ENCODE measurements at places on chromosomes 4 and X.

DNA sequence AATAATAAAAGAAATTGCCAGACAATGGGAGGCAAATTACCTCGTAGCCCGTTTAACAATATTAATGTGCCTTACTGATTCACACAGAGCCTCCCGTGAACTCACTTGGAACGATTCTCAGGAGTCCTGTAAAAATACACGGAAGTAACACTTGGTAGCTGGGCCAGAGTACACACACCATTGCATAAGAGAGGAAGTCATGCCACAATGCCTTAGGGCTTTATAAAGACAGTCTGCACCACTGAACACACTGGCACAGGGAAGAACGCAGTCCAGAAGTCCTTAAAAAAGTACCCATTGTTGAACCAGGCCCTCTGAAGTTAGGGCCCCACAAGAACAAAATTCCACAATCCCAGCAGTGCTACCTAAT, 15.1 kb downstream of the SLC2A9 start:
- DNase-seq: no peak
- no peaks in the 10 kb centered on the region for H3K36me3 ChIP-seq
- H3K27me3 ChIP-seq: peaks cover 16% of the 10 kb centered on the region
- H3K27ac ChIP-seq: no peak overlapping the region

DNA sequence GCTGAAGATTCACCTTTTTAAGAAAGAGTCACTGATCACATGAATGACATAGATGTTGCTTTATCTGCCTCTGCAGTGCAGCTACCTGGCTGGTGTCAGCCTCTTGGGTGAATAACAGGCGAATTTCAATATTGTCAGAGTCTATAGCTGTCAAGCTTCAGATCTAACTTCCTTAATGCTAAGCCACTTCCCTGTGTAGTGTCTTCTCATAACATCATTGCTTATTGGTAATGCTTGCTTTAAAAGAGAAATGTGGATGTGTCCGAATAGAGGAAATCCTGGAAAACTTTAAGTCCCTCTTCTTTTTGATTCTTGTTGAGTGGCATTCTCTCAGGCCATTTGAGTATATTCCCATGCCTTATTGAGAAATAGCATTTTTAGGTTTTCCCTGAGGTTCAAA, 7.3 kb upstream of the IGFBP7 start:
- H3K36me3 ChIP-seq: no peaks in the 10 kb centered on the region
- DNase-seq: no peak
- no peak overlapping the region for H3K27ac ChIP-seq
- peaks cover 2% of the 10 kb centered on the region for H3K27me3 ChIP-seq
- no peak overlapping the region for H3K4me3 ChIP-seq
- peaks cover 45% of the 10 kb centered on the region for H3K4me1 ChIP-seq

- H3K36me3 ChIP-seq: no peaks in the 10 kb centered on the region
- no peak overlapping the region for H3K4me3 ChIP-seq
- no peak for DNase-seq
- peaks cover 5% of the 10 kb centered on the region for H3K27me3 ChIP-seq
Measured at GRCh38 chr4:73653695-73654106, 33.5 kb upstream of the RASSF6 start.

DNA sequence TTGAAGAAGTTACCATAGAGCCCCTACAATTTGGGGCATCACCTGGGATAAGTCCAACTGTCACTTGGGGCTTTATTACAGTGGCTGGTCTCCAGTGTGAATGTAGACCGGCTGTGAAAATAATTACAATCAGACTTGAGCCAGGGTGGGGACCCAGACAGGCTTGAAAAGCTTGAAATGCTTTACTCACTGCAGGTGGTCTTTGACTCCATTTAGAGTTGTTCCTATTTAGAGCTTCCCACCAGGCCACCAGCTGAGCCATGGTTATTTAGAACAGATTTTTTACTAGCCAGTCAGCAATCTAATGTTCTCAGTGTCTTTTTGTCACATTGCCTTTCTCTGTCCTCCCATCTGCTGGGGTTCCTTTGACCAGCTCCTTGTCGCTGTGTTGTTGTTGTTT, 5.7 kb downstream of the ARHGAP10 start:
- no peaks in the 10 kb centered on the region for H3K27me3 ChIP-seq
- H3K4me3 ChIP-seq: no peak overlapping the region
- no peak for DNase-seq
- H3K27ac ChIP-seq: peak overlapping the region; percentile 69
- no peaks in the 10 kb centered on the region for H3K36me3 ChIP-seq

DNA sequence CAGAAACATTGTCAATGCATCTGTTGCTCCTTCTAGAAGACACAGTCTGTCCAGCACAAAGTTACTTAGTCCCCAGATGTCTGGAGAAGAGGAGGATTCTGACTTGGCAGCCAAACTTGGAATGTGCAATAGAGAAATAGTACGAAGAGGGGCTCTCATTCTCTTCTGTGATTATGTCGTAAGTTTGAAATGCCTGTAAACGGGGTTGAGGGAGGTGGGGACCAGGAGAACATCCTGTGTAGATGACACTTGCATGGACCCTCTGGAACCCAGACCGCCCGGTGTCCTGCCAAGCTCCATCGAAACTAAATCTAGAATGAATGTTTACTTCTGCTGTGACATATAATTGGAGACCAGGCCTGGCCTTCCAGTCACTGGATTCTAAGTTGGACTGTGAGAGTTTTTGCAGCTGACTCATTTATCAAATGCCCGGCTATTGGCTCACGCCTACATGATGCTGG, 45.0 kb upstream of the MSANTD1 start:
- peaks cover 1% of the 10 kb centered on the region for H3K4me1 ChIP-seq
- H3K27ac ChIP-seq: peak overlapping the region; percentile 28
- no peak for DNase-seq
- no peak overlapping the region for H3K4me3 ChIP-seq
- H3K27me3 ChIP-seq: no peaks in the 10 kb centered on the region

GRCh38 chr4:141195095-141195707, 25.5 kb upstream of the ZNF330 start:
- H3K27me3 ChIP-seq: peaks cover 25% of the 10 kb centered on the region
- H3K27ac ChIP-seq: no peak overlapping the region

DNA sequence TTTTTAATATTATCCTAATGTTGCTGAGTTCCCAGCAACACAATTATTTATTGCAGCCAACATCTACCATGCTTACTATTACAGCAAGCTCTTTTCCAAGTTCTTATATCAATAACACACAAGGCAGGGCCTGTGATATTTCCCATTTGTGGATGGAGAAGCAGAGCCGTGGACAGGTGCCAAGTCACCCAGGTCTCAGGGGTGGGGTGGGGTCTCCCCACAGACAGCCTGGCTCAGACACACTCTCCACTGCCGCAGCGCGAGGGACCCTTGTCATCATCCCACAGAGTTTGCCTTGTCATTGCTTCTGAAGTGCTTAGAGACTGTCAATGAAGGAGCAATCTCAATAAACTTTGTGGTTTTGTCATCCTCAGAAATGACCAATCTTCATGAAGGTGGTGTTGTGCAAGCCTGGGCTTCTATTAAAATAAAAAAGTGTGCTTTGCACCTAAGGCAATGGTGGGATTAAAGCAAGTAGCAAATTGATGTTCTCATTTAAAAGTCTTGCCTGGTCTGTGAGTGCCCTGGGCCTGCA, 76.1 kb downstream of the SORBS2 start:
- DNase-seq: no peak
- H3K4me3 ChIP-seq: no peak overlapping the region
- peaks cover 29% of the 10 kb centered on the region for H3K4me1 ChIP-seq
- H3K27me3 ChIP-seq: no peaks in the 10 kb centered on the region
- no peaks in the 10 kb centered on the region for H3K36me3 ChIP-seq

DNA sequence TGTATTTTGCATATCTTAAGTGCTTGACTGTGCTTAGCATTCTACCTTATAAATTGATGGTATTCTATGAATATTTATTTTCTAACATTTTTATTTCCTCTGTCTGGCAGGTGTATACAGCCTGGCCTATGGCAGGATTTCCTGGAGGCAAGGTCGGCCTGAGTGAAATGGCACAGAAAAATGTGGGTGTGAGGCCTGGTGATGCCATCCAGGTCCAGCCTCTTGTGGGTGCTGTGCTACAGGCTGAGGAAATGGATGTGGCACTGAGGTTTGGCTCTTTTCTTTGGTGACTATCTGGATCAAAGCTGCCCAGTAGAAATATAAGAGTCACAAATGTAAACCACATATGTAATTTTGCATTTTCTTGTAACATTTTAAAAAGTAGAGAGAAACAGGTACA, 6.5 kb upstream of the NUDT6 start:
- DNase-seq: no peak
- no peak overlapping the region for H3K27ac ChIP-seq
- no peaks in the 10 kb centered on the region for H3K4me1 ChIP-seq

GRCh38 chrX:44506678-44507077, 36.0 kb downstream of the FUNDC1 start:
- no peaks in the 10 kb centered on the region for H3K27me3 ChIP-seq
- H3K4me3 ChIP-seq: no peak overlapping the region
- no peak overlapping the region for H3K27ac ChIP-seq

- H3K4me3 ChIP-seq: no peak overlapping the region
- H3K27ac ChIP-seq: no peak overlapping the region
- H3K27me3 ChIP-seq: no peaks in the 10 kb centered on the region
- DNase-seq: no peak
- no peaks in the 10 kb centered on the region for H3K36me3 ChIP-seq
Measured at GRCh38 chrX:106932492-106932923, 12.3 kb downstream of the CLDN2 start.

GRCh38 chrX:137195991-137196390, 162.2 kb upstream of the GPR101 start:
- DNase-seq: no peak
- no peaks in the 10 kb centered on the region for H3K4me1 ChIP-seq
- no peaks in the 10 kb centered on the region for H3K36me3 ChIP-seq
- no peak overlapping the region for H3K4me3 ChIP-seq
- no peak overlapping the region for H3K27ac ChIP-seq

DNA sequence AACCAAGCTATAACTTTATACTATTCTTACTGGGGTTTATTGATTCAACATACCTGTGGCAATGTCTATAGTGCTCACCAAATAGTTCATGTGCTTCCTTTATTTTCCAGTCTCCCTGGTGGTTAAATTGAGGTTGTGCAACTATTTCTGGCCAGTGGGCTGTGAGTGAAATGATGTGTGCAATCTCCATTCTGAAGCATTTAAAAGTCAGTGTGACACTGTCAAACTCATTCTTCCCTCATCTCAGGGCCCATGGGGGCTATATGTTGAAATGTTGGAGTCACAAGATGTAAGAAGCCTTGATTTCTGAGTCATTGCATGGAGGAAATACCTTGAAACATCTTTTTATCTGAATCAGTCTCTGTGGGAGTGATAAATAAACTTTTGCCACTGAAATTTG, 414.3 kb upstream of the RPS6KA3 start:
- no peaks in the 10 kb centered on the region for H3K27me3 ChIP-seq
- no peaks in the 10 kb centered on the region for H3K36me3 ChIP-seq
- H3K27ac ChIP-seq: no peak overlapping the region
- H3K4me1 ChIP-seq: no peaks in the 10 kb centered on the region
- H3K4me3 ChIP-seq: no peak overlapping the region

DNA sequence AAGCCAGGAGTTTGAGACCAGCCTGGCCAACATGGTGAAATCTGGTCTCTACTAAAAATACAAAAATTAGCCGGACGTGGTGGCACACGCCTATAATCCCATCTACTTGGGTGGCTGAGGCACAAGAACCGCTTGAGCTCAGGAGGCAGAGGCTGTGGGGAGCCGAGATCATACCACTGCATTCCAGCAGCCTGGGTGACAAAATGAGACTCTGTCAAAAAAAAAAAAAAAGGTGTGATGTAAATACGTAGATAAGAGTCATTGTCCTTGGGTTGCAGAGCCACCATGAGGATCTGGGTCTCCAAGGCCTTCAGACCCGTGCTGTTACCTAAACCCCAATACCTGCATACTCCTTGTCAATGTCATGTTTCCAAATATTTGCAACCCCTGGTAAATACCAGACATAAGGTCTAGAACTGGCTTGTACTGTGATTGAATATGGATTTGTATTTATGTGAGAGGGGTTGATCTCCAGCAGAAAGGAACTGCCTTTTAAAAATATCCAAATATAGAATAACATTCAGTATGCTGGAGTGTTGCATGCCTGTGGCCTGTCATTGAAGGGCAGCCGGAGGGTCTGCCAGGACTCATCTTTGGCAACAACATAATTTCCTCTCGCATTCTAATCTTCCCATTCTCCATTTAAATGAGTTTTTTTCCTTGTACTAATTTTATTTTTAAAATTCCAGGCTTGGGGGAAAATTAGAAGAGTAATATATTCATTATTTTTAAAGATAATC, 40.4 kb downstream of the ATXN3L start:
- peaks cover 2% of the 10 kb centered on the region for H3K36me3 ChIP-seq
- H3K4me1 ChIP-seq: peaks cover 15% of the 10 kb centered on the region
- no peak for DNase-seq

DNA sequence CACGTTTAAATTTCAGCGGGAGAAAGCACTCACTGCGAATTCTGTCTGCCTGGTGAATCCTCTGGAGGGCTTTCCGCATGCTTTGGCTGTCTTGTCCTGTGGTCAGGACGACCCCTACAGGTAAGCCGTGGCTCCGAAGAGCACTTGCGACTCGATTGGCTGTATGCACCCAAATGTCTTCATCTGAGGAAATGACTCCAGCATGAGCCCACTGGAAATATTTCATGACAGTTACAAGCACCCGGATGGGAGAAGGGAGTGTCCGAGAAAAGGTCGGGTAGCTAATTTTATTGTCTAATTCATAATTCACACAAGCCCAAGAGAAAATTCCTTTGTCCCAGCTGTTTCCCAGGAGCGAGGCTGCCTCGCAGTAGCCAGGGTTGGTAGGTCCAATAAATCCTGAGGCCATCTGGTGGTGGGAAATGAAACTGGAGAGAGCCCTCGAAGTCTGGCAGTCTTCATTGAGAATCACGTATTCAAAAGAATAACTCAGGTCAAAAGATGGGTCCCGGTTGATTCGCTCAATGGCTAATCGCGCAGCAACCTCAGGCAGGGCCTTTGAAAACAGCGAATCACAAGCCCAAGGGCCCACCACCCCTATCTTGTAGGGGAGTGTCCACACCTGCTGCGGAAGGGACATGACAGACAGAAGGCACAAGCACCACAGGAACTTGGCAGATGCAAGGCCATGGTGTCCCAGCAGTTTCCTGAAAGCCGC, 6.6 kb downstream of the GUCY2F start:
- H3K27ac ChIP-seq: no peak overlapping the region
- no peaks in the 10 kb centered on the region for H3K36me3 ChIP-seq
- H3K27me3 ChIP-seq: peaks cover 6% of the 10 kb centered on the region

GRCh38 chrX:38341442-38341841, 11.0 kb upstream of the OTC start:
- DNase-seq: no peak
- peaks cover 2% of the 10 kb centered on the region for H3K27me3 ChIP-seq

DNA sequence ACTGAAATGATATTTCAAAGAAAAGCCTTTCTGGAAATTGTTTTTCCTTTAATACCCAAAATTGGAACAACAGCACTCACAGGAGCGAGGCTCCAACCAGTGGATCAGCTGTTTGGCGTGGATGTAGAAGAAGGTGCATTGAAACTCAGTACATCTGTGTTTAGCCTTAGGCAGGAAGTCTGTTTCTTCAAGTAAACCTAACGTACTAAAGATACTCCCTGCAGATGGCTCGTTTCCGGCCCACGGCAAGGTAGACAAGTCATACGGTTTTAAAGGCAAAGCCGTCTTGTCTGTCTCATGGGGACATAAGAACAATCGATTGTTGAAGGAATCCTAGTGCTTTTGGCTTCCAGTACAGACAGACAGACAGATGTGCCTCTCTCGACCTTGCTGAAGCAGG, 50.0 kb upstream of the CLCN4 start:
- DNase-seq: no peak
- peaks cover 28% of the 10 kb centered on the region for H3K36me3 ChIP-seq
- no peak overlapping the region for H3K27ac ChIP-seq

GRCh38 chr4:98608356-98608755, 50.1 kb downstream of the TSPAN5 start:
- H3K4me3 ChIP-seq: no peak overlapping the region
- no peak for DNase-seq
- H3K36me3 ChIP-seq: no peaks in the 10 kb centered on the region
- H3K4me1 ChIP-seq: peaks cover 21% of the 10 kb centered on the region
- H3K27me3 ChIP-seq: no peaks in the 10 kb centered on the region
